ENCODE measurements at places on chromosomes 2 and 18. TPM values are rescaled to one million over a fixed set of nuclear protein-coding genes. Genes with fewer than 3 reads are reported as not detected.

GRCh38 chr2:21175895-21176646, 52.3 kb downstream of the TDRD15 start:
- DNase-seq: peak; percentile 7

- no peak for DNase-seq
Observed at GRCh38 chr2:100741880-100742276, 78.1 kb upstream of the NPAS2 start.

- peak; percentile 55 for DNase-seq
Observed at GRCh38 chr2:10659898-10660568, 29.7 kb downstream of the NOL10 start.

GRCh38 chr2:208033701-208034502, 8.6 kb upstream of the PLEKHM3 start:
- DNase-seq: peak; percentile 56

DNA sequence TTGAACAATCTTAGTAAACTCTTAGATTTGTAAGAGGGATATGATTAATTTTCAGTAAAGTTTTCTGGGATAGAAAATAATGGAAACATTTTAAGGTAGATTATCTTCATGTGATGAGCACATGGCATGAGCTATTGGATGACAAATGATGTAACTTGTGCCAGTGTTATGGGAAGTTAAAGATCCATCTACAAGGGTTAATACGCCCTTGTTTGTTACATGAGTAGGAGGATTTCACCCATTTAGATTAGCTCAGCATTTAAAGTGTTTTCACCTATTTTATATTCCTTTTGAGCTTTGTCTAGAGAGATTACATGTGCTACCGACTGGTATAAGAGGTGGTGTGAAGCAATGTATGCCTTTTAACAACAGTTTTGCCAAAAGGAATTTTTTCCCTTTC, 5.6 kb downstream of the CLIP4 start:
- no peak for DNase-seq

NTSR2 gene
- polyA plus RNA-seq: not detected

CACNB4 gene
- polyA plus RNA-seq: 0.01 TPM

DNA sequence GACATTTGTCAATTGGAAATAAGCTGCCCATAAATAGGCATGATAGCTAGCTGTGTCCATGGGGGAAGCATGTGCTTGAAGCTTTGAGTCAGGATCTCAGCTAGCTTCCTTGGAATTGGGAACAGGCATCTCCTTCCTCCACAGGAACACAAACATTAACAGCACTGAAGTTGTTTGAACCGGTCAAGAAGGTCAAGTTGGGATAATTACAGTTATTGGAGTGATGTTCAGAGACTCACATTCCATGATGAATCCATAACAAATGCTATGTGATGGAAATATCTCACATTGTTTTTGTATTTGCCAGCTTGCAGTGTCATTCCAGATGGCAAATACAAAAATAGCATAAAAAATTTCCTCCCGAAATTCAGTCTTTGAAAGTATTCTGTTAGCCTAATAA, 347.6 kb upstream of the SMIM21 start:
- no peak for DNase-seq

DNA sequence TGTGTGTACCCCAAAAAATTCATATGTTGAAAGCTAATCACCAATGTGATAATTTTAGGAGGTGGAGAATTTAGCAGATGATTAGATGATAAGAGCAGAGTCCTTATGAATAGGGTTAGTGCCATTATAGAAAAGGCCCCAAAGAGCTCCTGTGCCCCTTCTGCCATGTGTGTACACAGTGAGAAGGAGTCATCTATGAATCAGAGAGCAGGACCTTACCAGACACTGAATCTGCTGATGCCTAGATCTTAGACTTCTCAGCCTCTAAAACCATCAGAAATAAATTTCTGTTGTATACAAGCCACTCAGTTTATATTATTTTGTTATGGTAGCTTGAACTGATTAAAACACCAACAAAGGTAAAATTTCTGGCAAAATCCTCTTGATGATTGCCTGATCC, 560.0 kb upstream of the CDH2 start:
- no peak for DNase-seq

ASAP2 gene
- polyA plus RNA-seq: 2.2 TPM
